Activated naive CD8-positive, alpha-beta T cell treated with anti-CD3 and anti-CD28 coated beads, Interleukin-2, amount 50 U/mL, for 24 hours (primary cell): ENCODE measurements at places on chromosomes 1 and 21.

DNA sequence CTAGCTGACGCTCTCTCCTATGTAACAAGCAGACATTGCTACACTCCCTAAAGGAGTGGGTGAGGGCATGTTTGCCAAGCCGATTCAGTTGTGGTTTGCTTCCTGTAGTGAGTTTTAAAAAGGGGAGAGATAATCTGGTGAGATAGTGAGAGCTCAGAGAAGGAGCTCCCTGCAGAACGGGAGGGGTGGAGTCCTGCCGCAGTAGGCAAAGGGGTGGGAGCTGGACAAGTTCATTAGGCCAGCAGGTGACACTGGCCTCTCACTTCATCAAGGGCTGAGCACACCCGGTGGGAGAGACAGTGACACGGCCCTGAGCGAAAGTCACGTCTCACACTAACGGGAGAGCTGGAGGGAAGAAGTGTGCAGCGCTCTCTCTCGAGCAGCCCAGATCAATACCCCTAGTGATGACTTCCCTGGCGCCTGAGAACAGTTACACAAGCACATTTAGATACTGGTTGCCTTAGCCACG, 144.0 kb upstream of the CD34 start:
- no peak for DNase-seq

GRCh38 chr1:181117648-181118449, 29.3 kb downstream of the IER5 start:
- DNase-seq: no peak

- no peak for DNase-seq
Observed at GRCh38 chr1:207633226-207633625, 11.7 kb upstream of the CR1L start.

- no peak for DNase-seq
Observed at GRCh38 chr1:201888282-201889089, at the start of gene SHISA4. Gene SHISA4 (plus strand): TSS chr1:201888898. CDS start chr1:201888995, 97 bp downstream.

DNA sequence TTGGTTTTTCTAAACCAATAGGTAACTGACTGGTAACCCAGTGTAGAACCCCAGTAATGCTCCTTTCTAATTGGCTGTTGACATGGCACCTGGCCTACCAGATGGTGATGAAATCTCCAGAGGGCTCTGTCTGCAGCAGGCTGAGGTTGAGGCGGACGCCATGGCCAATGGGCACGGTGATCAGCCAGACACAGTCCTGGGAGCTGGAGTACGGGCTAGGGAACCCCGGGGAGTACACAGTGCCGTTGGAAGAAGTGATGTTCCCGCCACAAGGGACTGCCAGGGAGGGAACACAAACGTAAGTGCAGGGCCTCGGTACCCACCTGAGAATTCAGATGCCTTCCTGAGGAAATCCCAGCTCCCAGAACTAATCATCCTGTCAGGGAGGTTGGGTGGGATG, 129.8 kb downstream of the ZSCAN20 start:
- no peak for DNase-seq

DNA sequence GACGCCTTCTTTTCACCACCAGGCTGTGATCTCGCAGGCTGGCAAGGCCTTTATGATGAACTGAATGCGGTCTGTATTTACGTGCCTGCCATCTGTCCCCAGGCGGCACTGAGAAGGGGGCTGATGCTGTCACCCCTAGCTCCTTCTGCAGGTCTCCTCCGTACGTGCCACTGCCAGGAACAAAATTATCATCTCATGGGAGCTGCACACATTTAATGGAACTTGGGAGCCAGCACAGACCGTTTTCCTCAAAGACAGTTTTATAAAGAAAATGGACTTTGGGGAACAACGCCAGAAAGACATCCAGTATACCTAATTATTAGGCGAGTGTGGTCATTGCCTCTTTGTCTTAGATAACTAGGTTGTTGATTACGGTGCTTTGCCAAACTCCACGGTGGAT, 434.5 kb downstream of the KIF26B start:
- no peak for DNase-seq

DNA sequence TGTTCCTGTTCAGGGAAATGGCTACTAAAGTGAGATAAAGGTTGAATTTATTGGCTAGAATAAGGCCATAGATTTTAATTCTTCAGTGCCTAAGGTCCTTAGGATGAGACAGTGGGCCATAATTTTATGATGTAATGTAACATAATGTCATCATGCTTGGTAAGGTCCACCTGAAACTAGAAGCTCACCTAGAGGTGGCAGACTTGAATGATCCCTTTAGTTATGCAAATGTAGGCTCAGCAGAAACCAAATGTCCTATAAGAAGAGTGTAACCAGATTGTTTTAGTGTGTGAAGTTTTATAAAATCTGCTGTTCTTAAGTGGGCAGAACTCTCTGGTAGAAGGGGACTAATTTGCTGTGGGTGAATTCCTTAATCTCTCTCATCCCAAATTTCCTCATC, 13.5 kb upstream of the SETDB1 start:
- no peak for DNase-seq

GRCh38 chr1:115873184-115873583, 32.3 kb upstream of the NHLH2 start:
- no peak for DNase-seq

- no peak for DNase-seq
Observed at GRCh38 chr1:54894271-54894670, 7.3 kb upstream of the DHCR24 start.

DNA sequence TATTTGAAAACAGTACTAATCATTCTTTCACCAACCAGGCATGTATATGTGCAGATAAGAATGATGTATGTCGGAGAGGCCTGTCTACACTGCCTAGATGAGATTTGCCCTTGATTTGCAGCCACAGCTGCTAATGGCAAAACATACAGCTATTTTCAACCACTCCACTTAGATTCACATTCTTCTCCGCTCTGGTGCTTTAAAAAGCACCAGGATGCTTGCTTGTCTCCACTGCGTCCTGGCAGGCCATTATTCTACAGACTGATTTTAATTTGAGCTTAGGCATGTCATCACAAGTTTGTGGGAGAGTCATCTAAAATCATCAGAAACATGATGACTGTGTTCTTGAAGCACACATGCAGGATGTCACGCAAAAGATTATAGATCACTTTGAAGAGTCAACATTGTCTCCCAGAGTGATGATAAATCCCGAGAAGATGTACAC, 119.0 kb upstream of the NRIP1 start:
- DNase-seq: no peak
